ENCODE measurements at places on chromosomes 3 and 15. TPM values are rescaled to one million over a fixed set of nuclear protein-coding genes. Genes with fewer than 3 reads are reported as not detected.

The PDZRN3 gene
- 12.3 TPM for total RNA-seq

The SATB1 gene
- total RNA-seq: 11.0 TPM

The GOLGA8J gene
- total RNA-seq: not detected

The MEGF11 gene
- not detected for total RNA-seq

The RPP25 gene
- 3.6 TPM for total RNA-seq

The DUT gene
- total RNA-seq: 54.9 TPM

The GOLGA8A gene
- 23.2 TPM for total RNA-seq

The CYP19A1 gene
- not detected for total RNA-seq

The PRR23A gene
- not detected for total RNA-seq

The IQCF6 gene
- total RNA-seq: not detected

Measured in smooth muscle cell of the umbilical artery (primary cell).